ENCODE measurements at places on chromosomes 11 and 22.

GRCh38 chr22:36049678-36049997 lies 21.0 kb upstream of the RBFOX2 start:
- DNase-seq: no peak

GRCh38 chr11:103948187-103948763 lies 88.2 kb upstream of the DDI1 start:
- no peak for DNase-seq

GRCh38 chr11:75767793-75768111 lies 826 bp upstream of the DGAT2 start:
- no peak for DNase-seq

DNA sequence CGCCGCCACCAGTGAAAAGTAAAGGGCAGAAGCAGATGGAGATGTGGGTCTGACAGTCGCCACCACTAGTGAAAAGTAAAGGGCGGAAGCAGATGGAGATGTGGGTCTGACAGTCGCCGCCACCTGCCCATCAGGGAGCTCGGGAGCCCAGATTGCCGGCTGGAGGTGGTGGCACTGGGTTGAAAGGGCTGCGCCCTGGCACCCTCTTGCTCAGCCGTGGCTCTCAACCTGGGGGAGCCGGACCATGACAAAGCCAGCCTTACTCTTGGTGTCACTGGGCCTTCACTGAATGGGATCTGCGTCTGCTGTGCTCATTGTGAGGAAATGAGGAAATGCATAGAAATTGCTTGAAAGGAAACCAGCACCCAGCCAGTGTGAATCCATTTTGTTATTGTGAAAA lies 36.3 kb downstream of the AP2A2 start:
- DNase-seq: no peak

- no peak for DNase-seq
Measured at GRCh38 chr11:60165538-60165937, 17.3 kb downstream of the MS4A6A start.

DNA sequence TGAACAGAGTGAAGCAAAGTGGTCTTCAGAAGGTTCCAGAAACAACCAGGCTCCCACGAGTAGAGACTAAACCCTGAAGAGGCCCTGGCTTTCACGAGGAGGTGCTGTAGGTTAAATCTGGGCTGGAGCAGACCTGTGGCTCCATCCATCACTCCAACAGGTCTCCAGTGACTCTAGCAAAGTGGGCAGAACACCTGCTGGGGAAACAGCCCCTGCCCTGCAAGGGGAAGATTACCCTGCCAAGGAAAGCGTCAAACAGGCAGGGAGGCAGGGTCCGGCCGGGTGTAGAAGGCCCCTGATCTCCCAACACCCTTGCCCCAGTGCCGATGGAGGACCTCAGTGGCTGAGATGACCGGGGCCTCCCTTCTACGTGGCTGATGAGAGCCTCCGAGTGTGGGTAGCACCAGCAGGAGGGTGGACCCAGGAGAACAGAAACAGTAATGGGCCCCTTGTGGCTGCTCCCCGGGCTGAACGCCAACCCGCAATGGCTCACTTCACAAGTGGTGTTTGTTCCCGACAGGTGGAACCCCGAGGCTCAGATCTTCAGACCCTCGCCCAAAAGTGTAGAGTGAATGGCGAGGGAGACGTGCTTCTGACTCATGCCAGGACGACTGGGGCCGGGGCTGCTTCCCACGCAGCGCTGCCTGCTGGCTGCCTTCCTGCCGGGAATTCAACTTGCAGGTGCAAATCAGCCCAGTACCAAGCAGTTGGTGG lies 112.0 kb downstream of the SHANK2 start:
- no peak for DNase-seq

DNA sequence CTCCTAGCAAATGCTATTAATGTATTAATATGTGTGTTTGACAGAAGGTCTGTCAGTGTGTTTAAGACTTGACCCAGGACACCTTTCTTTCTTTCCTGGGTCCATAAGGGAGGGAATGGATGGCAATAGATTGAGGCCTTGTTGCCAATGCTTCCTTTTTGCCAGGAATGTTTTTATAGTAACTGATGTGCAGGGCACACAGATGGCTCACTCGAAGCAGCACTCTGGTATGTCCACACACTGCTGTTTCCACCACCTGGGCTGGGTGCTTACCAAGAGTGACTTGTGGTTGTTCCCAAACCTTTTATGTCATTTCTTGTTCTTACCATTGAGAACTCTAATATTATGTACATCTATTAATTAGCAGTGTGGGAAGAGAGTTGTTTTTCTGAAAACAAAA lies 396.9 kb upstream of the SYN3 start:
- no peak for DNase-seq

DNA sequence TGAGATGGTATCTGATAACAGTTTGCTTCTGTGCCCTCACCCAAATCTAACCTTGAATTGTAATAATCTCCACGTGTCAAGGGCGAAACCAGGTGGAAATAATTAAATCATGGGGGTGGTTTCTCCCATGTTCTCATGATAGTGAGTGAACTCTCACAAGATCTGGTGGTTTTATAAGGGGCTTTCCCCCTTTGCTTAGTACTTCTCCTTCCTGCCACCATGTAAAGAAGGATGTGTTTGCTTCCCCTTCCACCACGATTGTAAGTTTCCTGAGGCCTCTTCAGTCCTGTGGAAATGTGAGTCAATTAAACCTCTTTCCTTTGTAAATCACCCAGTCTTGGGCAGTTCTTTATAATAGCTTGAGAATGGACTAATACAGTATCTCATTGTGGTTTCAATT lies 8.5 kb upstream of the OVCH2 start:
- no peak for DNase-seq

All from eye (tissue), 1 donor.